ENCODE measurements at places on chromosomes 16 and 17.

- DNase-seq = no peak
These were observed 27.4 kb downstream of the NDEL1 start for GRCh38 chr17:8463099-8463498.

DNA sequence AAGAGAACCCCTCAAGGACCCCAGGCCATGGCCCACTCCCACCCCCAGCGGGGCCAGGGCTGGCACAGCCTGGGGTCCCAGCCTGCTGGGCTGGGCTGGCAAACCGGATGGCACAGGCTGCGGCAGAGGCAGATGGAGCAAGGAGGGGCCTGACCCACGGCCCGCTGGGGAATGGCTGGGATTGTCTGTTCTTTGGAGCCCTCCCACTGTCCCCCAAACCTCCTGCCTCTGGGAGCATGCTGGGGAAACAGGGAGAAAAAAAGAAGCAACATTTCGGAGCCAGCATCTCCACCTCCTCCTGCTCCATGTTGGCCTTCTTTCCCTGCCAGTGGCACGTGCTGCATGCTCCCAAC is 37.1 kb upstream of the LHX1 start:
- DNase-seq = no peak

DNA sequence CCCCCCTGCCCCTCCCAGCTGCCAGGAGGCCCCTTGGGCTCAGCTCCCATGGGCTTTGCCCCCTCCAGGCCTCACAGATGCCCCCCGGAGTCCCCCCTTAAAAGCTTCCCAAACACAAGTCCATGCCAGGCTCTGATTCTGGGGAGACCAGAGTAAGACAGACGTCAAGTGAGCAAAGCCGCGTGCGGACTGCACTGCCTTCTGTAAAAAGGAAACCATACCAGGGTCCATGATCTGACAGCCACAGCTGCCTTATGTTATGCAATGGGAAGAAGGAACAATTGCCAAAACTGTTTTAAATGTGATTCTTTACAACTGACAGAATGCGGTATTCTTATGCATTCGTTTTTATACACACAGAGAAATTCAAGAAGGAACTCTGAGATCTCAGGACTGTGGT is 17.9 kb upstream of the HEXD start:
- no peak for DNase-seq

GRCh38 chr17:75087558-75088453 is at the start of gene SLC16A5:
Gene SLC16A5 (plus strand): TSS chr17:75087954. CDS start chr17:75093637, 5,683 bp downstream.
- no peak for DNase-seq

GRCh38 chr16:23640615-23640930 is 537 bp downstream of the PALB2 start:
- no peak for DNase-seq

DNA sequence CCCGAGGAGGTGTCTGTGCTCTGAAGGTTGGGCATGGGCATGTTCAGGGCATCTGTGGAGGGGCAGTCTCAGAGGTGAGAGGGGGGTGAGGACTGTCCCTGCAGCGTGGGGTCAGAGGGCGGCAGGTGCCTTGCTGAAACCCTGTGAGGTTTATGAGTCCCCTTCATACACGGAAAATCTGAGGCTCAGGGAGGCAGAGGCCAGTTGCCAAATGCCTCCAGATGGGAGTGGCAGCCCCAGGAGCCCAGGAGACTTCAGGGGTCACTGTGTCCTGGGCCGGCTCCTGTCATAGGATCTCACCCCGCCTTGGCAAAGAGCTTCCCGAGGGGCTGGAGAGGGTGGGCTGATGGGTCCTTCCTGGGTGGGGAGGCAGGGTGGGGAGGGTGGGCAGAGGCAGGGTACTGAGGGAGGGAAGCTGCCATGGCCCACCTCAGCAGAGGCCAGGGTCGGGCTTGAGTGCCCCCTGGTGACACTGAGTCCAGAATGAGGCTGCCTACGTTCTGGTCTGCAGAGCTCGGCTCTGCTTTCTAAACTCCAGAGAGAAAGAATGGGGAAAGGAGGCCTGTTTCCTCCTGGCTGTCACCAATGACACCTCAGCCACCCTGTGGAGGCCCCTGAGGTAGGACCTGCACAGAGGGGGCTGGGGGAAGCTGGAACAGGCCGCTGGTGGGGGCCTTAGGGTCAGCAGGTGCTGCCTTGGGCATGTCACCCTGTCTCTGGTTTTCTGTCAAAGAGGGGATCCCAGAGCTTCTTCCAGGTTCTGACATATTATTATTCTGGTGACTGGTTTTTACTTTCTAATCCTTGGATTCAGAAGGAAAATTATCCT is 1.1 kb downstream of the LGALS9 start:
- no peak for DNase-seq
